Eye (tissue), 1 donor: ENCODE measurements at places on chromosomes 4 and X.
A peak's percentile ranks its signal among the peaks of the same experiment; 100 is the strongest.

DNA sequence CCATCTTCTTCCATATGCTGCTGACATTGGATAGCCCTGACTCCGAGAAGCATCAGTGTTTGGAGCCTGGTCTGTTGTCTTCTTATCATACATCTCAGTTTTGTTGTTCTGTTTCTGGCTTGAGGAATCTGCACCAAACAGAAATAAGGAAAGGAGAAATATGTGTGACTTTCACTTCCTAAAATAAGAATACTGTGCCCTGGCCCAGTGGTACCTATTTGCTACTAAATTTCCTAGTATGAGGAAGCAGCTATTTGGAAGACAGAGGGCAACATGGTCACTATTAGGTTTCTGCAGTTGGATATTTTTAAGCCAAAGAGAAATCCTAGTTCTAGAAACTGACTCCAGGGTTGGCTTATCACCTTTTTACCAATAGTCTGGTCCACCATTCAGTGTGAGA is 16.8 kb downstream of the CT47C1 start:
- DNase-seq, result no peak

DNA sequence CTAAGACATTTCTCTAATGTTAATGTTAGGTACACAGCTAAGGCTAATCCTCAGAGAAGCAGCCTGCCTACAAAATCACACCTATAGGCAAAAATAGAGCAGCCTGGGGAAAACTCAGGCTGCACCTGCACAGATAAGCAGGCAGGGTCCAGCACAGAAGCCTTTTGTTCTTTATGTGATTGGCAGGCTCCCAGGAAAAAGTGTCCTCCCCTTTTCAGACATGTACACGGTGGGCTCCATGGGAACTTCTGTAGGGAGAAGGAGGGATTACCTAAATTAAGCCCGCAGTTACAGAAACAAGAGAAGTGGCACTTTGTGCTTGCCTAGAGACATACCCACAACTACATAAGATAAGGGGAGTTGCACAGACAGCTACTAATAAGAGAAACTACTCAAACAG is 4.0 kb upstream of the HSPA4L start:
- DNase-seq, result no peak

DNA sequence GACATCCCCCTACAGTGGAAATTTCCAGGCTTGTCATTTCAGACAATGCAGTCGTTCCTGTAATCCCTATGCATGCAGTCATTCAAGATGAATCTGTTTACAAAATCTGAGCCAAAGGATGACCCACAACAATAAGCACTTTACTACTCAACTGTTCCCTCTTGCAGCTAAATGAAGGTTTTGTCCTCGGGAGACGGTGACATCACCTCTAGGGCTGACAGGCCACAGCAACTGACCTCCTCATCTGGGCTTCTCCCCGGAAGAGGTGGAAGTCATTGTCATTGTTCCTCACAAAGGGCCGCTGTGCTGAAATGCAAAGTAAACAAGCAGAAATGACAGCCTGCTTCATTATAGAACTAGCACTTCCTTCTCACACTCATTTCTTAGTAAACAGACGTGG is 29.2 kb downstream of the CLRN2 start:
- peak; percentile 79 for DNase-seq

GRCh38 chr4:115229873-115230272 is 116.5 kb upstream of the NDST4 start:
- DNase-seq, result no peak

DNA sequence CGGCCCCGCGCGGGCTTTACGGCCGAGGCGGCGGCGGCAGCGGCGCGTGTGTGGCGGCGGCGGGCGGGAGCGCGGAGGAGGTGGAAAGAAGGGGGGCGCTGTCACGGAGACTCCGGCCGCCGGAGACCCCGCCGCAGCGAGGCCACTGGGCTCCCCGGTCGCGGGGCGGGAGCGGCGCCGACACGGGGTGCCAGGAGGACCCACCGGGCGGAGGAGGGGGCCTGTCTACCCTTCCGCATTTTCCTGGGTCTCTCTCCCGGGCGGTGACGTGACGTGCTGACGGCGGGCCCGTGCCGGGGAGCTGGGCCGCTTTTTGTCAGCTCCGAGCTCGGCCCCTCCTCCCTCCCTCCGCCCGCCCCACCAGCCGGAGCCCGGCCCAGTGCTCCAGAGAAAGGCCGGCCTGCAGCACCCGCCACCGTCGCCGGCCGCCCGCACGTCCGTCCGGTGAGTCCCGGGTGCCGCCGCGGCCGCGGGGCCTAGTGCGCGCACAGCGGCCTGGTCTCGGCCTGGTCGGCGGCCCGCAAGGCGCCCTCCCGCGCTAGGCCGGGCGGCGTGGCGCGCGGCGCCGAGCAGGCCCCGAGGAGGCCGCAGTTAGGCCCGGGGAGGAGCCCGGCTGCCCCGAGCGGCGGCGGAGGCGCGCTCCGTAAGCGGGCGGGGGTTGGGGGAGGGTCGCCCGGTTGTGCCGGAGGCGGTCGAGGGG is at the start of gene ZFX:
Gene ZFX (plus strand): TSS at position 379 of the 700 bp plus-strand sequence. CDS start 23,014 bp downstream, outside the sequence.
- peak; percentile 66 for DNase-seq

DNA sequence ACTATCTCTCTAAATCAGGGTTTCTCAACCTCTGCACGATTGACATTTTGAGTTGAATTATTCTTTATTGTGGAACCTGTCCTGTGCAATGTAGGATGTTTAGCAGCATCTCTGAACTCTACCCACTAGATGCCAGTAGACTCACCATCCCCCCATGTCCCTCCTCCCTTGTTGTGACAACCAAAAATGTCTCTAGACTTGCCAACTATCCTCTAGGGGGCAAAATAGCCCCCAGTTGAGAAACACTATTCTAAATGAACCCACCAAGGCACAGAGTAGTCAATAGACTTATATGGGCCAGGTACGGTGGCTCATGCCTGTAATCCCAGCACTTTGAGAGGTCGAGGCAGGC is 49.1 kb upstream of the GAB1 start:
- no peak for DNase-seq

- no peak for DNase-seq
Observed at GRCh38 chr4:130705023-130705422, 1609.1 kb downstream of the C4orf33 start.

DNA sequence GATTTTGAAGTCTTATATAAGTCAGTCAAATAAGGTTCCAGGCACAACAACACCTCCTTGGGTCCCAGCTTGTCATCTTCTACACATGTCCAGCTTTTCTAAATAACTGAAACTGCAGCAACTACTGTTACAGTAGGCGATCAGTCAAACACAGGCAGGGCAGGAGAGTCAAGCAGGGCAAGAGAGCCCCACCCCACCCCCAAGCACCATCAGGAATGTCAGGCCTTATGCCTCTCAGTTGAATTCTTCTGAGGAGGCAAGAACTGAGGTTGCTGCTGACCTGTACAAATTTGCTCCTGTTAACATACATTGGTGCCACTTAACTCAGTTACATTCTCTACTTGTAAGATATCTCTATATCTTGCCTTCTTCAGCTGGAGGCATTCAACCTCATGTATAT is 608.8 kb upstream of the PCDH10 start:
- no peak for DNase-seq

- peak; percentile 45 for DNase-seq
Observed at GRCh38 chr4:65535113-65535512, 135.2 kb downstream of the EPHA5 start.

- no peak for DNase-seq
Observed at GRCh38 chr4:4392501-4393183, 5.7 kb downstream of the NSG1 start.

- peak; percentile 89 for DNase-seq
Observed at GRCh38 chr4:123555233-123555806, 158.7 kb downstream of the SPRY1 start.

DNA sequence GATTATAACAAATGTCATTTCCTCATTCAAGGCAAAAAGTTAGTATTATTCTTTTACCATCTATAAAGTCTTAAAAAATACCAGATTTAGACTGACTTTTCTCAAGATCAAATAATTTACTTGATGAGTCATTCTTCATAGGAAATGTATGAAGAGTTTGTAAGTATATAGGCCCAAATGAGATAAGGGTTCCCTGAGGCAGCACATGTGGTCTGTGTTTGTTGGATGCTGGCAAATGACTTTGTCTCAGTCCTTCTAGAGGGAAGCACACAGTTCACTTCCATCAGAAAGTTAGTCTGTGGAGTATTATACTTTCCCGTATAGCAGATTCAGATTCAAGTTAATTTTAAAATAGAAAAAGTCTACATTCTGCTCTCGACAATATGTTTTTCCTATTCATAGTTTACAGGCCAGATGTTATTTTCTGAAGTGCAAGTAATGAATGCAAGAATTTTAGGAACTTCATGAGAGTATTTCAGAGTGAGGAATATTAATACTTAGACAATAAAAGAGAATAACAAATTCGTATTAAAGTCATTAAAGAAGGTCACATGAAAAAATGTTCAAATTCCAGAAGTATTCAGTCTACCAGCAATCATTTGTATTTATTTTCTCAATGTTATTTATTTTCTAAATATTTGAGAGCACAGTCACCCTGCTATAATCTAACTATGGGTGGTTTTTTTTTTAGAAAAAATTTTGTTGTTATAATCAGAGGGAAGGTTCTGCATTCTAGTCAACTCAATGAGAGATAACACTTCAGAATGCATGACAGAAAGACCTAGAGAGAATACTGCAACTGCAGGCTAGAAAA is 601.8 kb upstream of the ZFP42 start:
- DNase-seq, result no peak

GRCh38 chrX:116246261-116246660 is 75.7 kb downstream of the AGTR2 start:
- no peak for DNase-seq

GRCh38 chrX:619451-619811 is 11.2 kb upstream of the SHOX start:
- DNase-seq, result no peak

DNA sequence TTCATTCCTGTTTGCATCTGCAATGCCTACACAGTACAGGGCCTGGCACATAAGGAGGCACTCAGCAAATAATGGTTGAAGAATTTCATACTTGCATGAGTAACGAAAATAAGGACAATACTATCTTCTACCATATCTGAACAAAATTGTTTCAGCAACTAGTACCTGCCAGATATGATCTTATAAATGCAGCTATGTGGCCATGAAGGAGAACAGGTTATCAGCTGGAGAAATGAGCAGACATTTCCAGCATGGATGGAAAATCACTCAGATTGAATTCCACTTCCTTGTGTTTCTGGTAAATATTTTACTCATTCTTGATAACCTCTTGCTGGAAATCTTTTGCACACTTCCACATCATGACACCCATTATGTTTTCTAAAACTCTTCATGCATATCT is 204.0 kb downstream of the ADAMTS3 start:
- no peak for DNase-seq

- no peak for DNase-seq
Observed at GRCh38 chr4:5373327-5373726, 322.0 kb downstream of the STK32B start.

- no peak for DNase-seq
Observed at GRCh38 chr4:84260495-84260894, 238.6 kb downstream of the NKX6-1 start.

GRCh38 chr4:95155759-95156451 is 392.9 kb downstream of the UNC5C start:
- DNase-seq, result peak; percentile 77

GRCh38 chrX:133434197-133434820 is 19.0 kb upstream of the GPC4 start:
- no peak for DNase-seq

GRCh38 chr4:95602872-95603271 is 54.1 kb upstream of the UNC5C start:
- no peak for DNase-seq

DNA sequence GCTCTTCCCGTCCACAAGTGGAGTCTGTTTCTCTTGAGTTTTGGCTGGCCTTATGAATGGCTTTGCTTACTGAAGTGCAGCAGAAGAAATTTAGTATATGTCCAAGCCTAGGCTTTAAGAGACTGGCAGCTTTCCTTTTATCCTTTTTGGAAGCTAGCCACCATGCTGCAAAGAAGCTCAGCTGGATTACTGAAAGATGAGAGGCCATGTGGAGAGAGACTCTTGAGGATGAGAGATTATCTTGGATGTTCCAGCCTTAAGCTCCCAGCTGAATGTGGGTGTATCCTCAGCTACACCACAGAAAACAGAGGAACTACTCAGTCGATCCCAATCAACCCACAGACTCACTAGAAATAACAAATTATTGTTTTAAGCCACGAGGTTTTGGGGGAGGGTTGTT is 12.5 kb downstream of the CCNG2 start:
- DNase-seq, result peak; percentile 46
